ENCODE measurements at places on chromosomes 1 and 21. TPM values are rescaled to one million over a fixed set of nuclear protein-coding genes. Genes with fewer than 3 reads are reported as not detected.

DNA sequence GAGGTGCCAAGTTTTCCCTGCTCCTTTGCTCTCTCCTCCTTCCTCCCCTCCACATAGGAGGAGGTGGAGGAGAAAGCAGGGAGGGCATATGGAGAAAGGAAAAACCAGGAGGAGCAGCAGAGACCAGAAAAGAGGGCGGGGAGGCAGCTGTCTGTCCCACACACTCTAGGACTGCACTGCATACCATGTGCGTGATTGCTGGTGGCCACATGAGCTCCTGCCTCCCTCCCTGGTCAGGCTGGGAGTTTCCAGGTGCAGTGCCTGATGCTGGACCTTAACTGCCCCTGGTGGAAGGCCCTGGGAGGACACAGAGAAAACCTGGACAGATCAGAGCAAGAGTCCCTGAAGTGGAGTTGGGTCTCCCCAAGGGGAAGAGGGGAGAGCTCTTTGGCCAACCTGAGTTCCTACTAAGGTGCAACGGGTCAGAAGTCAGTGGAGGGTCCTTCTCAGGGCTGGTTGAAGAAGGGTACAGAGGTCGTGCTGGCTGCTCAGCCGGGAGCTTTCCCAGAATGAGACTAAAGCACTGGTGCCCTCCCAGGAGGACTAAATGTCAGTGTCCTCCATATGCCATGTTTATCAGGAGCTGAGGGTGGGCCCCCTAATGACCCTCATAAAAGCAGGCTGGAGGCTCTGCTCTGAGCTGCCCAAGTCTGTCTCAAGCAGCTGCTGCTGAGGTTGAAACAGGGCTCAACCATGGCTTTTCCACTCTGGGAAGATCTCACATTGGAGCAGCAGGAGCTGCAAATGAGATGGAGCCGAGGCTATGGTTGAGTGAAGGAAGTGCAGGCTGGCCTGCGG lies 3.5 kb upstream of the LGR6 start:
- H3K4me1 ChIP-seq = peaks cover 3% of the 10 kb centered on the region
- DNase-seq = no peak
- no peak overlapping the region for H3K27ac ChIP-seq
- H3K27me3 ChIP-seq = peaks cover 15% of the 10 kb centered on the region
- no peak overlapping the region for H3K4me3 ChIP-seq

TFAP2E gene
- total RNA-seq = 0.61 TPM

NEK7 gene
- total RNA-seq = 10.0 TPM

- 0 out of 2 replicates have a peak overlapping the region, but pooled peaks have one; percentile 20 for H3K27ac ChIP-seq
- no peak for DNase-seq
- H3K36me3 ChIP-seq = no peaks in the 10 kb centered on the region
- H3K4me3 ChIP-seq = peak overlapping the region; percentile 32
These were observed 69.9 kb upstream of the DR1 start for GRCh38 chr1:93275634-93276295.

GRCh38 chr1:91846007-91846638 lies 39.8 kb downstream of the TGFBR3 start:
- H3K4me1 ChIP-seq = no peaks in the 10 kb centered on the region
- H3K4me3 ChIP-seq = no peak overlapping the region
- no peak overlapping the region for H3K27ac ChIP-seq
- H3K27me3 ChIP-seq = no peaks in the 10 kb centered on the region
- no peak for DNase-seq
- H3K36me3 ChIP-seq = no peaks in the 10 kb centered on the region

All from H1 (cell line).